ENCODE measurements at places on chromosomes 6 and 20.

DNA sequence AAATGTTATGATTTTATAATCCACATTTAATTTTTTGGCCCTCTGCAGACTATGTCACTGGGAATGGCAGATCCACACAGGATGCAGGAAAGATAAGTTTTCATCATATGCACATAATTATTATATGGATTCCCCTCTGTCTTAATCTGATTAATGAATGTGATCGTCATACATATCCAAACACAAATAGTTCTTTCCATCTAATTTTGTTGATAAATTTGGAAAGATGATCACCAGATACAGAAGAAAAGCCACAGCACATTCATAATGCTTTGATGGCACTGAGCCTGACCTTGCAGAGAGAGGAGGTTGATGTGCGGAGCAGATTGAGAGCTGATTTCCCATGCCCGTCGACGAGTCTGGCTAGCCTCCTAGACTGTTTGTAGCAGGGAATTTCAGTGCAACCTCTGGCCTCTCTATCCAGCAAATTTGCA, 471.5 kb downstream of the EPM2A start:
- DNase-seq, result no peak

- no peak for DNase-seq
These were observed 73.9 kb upstream of the RBM24 start for GRCh38 chr6:17207281-17207680.

DNA sequence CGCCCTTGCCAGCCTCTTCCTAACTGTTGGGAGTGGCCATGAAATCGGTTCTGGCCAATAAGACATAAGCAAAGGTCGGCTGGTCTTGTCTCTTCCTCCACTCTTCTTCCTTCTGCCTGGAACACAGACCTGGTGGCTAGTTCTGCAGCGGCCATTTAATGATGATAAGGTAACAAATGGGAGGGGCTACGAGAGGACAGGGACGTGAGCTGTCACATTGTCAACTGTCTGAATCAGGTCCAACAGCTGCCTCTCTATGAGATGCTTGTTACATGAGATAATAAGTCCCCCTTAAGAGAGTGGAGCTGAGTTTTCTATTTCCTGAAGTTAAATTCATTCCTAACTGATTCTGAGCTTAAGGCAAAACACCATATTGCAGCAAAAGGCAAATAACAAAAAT, 12.5 kb upstream of the TMEM242 start:
- no peak for DNase-seq

DNA sequence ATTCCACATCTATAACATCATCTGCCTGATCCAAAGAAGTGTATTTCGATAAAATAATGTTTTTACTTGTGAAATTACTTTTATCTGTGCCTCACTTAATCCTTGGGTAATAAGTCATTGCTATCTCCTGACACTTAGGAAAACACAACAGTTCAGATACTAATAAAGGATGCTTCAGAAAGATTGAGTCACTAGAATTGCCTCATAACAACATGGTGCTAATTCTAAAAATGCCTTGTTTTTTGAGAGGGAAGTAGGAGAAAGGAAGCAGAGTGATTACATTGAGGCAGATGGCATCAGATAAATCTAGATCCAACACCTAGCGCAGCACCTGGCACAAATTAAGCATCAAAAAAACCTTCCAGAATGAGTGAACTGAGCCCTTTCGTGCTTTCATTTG, 69.0 kb downstream of the NCOA7 start:
- DNase-seq, result no peak

DNA sequence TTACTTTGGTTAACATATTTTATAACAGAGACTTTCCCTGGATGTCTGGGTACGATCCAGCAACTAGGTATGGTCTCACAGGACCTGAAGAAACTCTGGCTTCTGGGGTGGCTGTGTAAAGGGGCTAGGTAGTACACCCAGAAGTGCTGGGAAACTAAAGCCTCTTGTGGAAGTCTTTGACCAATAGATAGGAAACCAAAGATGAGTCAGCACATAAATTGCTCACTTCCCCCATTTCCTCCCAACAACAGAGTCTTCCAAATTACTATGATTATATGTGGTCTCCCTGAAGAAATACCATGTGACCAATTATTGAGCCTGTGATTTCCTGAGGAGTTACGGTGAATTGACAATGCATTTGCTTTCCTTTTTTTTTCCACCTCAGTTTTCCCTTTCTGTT, 26.8 kb upstream of the TBX18 start:
- no peak for DNase-seq

- DNase-seq, result no peak
These were observed 2.5 kb upstream of the LSM14B start for GRCh38 chr20:62119591-62120364.

DNA sequence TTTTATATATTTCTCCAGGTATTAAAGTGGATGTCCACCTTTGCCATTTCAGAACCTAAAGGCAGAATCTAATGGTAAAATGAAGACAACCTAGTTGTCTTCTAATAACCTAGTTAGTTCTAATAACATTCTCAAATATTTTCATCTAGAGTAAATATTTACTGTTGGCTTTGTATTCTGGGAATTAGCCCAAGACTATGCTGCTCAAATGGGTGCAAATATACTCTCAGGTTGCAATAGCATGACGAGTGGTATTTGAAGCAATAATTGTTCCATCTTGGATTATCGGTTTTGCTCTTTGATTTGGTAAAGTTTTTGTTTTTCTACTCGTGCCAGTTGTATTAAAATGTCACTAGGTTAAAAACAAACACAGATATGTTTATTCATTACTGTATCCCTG, 21.0 kb upstream of the RSPH4A start:
- DNase-seq, result no peak

DNA sequence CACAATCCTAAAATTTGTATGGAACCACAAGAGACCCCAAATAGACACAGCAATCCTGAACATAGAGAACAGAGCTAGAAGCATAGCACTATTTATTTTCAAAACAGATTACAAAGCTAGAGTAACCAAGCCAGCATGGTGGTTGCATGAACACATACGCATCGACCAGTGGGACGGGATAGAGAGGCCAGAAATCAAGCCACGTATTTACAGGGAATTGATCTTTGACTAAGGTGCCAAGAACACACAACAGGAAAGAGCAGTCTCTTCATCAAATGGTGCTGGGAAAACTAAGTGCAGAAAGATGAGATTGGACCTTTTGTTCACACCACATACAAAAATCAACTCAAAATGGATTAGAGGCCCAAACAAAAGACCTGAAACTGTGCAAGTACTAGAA, 21.1 kb downstream of the TTLL2 start:
- no peak for DNase-seq

GRCh38 chr20:58102261-58102660, 126.2 kb downstream of the ANKRD60 start:
- peak; percentile 75 for DNase-seq

DNA sequence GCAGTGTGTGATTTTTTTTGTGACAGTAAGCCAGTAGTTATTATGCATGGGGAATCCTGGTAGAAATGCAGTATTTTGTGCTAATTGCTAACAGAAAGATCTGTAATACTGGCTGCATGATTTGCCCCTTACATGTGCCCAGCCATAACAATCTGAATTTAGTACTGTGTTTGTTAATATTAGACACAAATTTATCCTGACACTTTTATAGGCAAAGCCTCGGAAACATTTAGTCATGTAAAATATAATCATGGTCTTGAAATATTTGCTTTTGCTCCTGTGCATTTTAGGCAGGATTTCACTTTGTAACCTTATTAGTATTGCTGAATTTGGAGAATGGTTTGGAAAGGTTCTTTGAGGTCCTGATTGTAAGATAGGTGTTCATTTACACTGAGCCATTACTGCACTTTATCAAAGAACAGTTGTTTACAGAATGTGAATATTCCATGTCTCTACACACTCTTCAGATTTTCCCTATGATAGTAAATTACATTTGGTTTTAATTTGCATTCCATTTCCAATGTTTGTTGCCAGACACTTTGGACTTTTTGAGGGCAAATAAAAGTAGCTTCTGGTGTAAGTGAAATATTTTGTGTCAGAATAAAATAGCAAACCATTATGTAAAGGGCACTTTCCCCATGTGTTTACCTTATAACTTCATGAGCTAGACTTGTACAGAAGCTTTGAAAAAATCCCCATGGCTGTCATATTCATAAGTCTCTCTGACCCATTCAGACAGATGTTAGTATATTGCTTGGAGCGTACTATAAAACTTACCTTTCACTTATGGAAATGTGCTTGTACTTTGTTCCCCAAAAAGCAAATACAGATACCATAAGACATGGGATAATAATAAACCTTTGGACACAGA, 349.9 kb downstream of the ARHGAP18 start:
- no peak for DNase-seq

DNA sequence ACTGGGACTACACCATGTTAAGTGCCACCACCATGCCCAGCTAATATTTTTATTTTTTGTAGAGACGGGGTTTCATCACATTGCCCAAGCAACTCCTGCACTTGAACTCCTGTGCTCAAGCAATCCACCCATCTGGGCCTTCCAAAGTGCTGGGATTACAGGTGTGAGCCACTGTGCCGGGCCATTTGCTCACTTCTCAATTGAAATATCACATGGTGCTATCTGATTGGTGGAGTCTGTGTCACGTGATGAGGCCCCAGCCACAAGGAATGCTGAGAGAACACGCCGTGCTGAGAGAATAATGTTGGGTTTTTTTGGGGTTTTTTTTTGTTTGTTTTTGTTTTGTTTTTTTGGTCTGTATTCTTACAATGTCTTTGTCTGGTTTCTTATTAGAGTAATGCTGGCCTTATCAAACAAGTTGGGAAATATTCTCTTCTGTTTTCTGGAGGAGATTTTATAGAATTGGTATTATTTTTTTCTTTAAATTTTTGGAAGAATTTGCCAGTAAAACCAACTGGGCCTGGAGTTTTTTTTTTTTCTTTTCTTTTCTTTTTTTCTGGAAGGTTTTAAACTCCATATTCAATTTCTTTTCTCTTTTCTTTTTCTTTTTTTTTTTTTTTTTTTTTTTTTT, 183.2 kb upstream of the KCNG1 start:
- DNase-seq, result no peak

DNA sequence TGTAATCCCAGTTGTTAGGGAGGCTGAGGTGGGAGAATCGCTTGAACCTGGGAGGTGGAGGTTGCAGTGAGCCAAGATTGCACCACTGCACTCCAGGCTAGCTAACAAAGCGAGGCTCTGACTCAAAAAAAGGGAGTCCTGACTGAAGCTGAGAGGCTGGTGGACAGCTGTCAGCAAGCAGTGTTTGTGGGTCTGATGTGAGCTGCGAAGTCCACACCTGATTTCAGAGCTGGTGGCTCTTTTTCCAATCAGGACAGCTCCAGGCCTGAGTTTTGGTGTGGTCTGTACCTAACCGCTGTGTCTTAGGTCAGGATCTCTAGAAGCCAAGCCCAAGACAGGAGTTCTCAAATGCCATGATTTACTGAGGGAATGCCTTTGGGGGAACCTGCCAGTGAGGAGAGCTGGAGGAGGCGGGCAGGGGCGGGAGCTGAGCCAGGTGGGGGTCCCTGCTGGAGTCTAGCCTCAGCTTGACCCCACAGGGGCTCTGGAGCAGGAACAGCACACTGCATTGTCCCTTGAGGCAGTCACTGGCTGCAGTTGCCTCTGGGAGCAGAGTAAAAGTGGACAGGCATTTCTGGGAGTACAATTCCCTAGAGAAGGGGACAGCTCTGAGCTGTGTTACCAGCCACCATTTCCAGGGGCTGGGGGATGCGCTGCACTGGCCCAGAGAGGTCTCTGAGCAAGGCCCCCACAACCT, 5.0 kb downstream of the GFRA4 start:
- no peak for DNase-seq

GRCh38 chr6:26003102-26003694, 40.6 kb downstream of the TRIM38 start:
- peak; percentile 14 for DNase-seq

- no peak for DNase-seq
These were observed 23.8 kb downstream of the SAMHD1 start for GRCh38 chr20:36927704-36928103.

DNA sequence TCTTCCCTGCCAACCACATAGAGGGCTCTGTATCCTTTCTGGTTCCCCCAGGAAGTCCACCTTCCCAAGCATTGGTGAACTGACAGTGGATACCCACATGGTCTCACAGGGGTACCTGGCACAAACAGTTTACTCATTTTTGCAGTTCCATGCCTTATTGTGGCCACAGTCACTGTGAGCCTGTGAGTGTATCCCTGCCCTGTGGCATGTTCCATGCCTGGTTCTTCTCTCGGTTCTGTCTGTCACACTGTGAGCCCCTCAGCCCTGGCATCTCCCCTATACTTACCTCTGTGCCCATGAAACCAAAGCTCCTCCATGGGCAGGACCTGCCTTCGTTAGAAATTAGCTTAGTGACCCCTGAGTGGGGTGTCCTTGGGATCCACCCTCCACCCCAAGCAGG, 107.8 kb downstream of the TOX2 start:
- no peak for DNase-seq

GRCh38 chr6:45613656-45614055, 235.9 kb upstream of the SUPT3H start:
- DNase-seq, result no peak

GRCh38 chr6:142944124-142945048, 590 bp downstream of the HIVEP2 start:
- DNase-seq, result peak; percentile 92

GRCh38 chr6:125188594-125189203, 35.1 kb downstream of the TPD52L1 start:
- no peak for DNase-seq

DNA sequence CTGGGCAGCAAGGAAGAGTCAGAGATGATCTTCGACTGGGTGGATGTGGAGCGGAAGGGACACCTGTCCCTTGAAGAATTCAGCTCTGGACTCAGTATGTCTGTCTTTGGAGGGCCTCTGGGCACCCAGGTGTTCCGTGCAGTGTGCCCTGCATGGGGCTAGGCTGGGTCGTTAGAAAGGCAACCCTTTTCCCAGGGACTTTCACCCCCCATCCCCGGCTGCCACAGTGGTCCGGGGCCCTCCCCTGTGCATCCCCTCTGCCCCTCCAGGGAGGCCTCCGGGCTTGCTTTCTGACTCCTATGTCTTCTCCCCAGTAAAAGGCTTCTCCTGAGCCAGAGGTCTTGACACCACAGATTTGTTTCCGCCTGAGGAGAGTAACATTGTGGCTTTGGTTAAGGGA, 16.2 kb downstream of the RAB44 start:
- no peak for DNase-seq

All from astrocyte (in vitro differentiated cells and primary cell).